Neural crest cell (in vitro differentiated cells): ENCODE measurements at places on chromosomes 11 and 22. TPM values are rescaled to one million over a fixed set of nuclear protein-coding genes. Genes with fewer than 3 reads are reported as not detected.
A peak's percentile ranks its signal among the peaks of the same experiment; 100 is the strongest.

GRCh38 chr11:78941226-78941851 is 366.7 kb upstream of the NARS2 start:
- peaks cover 39% of the 10 kb centered on the region for H3K27me3 ChIP-seq
- no peak overlapping the region for H3K27ac ChIP-seq
- H3K4me1 ChIP-seq = peaks cover 41% of the 10 kb centered on the region
- H3K4me3 ChIP-seq = no peak overlapping the region
- DNase-seq = no peak

- no peak overlapping the region for H3K4me3 ChIP-seq
- DNase-seq = no peak
- H3K27ac ChIP-seq = no peak overlapping the region
- H3K27me3 ChIP-seq = peaks cover 36% of the 10 kb centered on the region
- H3K36me3 ChIP-seq = no peaks in the 10 kb centered on the region
Measured at GRCh38 chr22:35230839-35231584, 26.3 kb upstream of the HMGXB4 start.

- no peak overlapping the region for H3K4me3 ChIP-seq
- peak overlapping the region; percentile 43 for H3K27ac ChIP-seq
- H3K4me1 ChIP-seq = no peaks in the 10 kb centered on the region
- H3K36me3 ChIP-seq = no peaks in the 10 kb centered on the region
- H3K27me3 ChIP-seq = peaks cover 21% of the 10 kb centered on the region
Measured at GRCh38 chr22:46749682-46750529, 11.9 kb upstream of the CERK start.

DNA sequence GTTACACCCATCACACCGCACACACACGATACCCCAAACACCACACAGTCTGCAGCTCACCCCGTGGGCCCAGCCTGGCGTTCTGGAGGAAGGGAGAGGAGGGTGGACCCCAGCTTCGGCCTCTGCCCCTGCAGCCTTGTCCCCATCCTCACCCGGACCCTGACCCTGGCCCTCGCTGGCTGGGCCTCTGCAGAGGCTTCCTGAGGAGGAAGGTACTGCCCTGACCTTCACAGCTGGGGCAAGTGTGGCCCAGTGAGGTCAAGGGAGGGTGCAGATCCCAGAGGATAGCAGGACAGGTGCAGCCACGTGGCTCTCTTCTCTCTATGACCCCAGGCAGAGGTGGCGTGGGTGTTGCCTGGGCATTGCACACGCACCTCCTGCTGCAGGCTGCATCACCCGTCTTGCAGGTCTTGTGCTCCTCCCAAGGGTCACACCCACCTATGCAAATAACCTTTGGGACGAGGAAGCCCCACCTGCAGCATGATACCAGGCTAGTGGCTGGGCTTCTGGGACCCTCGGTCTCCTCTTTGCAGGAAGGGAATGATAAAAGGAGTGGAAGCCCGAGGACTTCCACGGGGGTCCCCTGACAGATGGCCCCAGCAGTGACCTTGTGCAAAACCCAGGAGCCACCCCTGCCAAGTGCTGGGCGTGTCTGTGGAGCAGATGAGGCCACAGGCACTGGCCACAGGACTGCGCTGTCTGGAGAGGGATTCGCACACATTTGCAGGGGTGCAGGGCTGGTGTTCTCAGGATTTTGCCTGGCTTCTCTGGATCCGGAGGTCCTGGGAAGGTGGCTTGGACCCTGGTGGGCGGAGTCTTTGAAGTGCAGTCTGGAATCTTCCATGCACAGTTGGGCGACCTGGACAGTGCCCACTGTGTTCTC is 1241.5 kb downstream of the BRD1 start:
- H3K36me3 ChIP-seq = no peaks in the 10 kb centered on the region
- no peaks in the 10 kb centered on the region for H3K27me3 ChIP-seq
- H3K4me3 ChIP-seq = no peak overlapping the region
- DNase-seq = no peak

DNA sequence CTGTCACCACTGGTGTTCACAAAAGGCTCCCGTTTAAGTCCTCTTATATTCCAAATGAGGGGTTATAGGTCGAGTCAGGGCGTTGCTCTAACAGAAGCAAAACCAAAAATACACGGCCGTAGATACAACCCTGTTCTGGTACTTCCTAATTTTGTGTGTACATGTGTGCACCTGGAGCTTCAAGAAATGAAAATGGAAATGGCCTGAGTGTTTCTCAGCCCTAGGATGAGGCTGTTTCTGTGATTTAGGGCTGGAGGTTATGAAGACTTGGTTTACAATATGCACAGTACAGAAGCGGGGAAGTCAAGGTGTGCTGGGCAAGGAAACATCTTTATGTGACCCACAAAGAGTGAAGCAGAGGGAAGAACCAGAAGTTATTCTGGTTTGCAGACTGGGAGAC is 110.4 kb upstream of the OR4B1 start:
- H3K36me3 ChIP-seq = no peaks in the 10 kb centered on the region
- no peaks in the 10 kb centered on the region for H3K27me3 ChIP-seq
- no peak overlapping the region for H3K27ac ChIP-seq
- no peak overlapping the region for H3K4me3 ChIP-seq
- DNase-seq = no peak

GRCh38 chr11:126698576-126698975 is 302.0 kb downstream of the KIRREL3 start:
- no peak overlapping the region for H3K4me3 ChIP-seq
- no peaks in the 10 kb centered on the region for H3K36me3 ChIP-seq
- H3K4me1 ChIP-seq = peaks cover 65% of the 10 kb centered on the region

GRCh38 chr11:19777377-19778102 is 64.9 kb downstream of the NAV2 start:
- no peaks in the 10 kb centered on the region for H3K36me3 ChIP-seq
- peak overlapping the region; percentile 63 for H3K27ac ChIP-seq
- H3K4me3 ChIP-seq = peak overlapping the region; percentile 89
- peaks cover 44% of the 10 kb centered on the region for H3K27me3 ChIP-seq

DNA sequence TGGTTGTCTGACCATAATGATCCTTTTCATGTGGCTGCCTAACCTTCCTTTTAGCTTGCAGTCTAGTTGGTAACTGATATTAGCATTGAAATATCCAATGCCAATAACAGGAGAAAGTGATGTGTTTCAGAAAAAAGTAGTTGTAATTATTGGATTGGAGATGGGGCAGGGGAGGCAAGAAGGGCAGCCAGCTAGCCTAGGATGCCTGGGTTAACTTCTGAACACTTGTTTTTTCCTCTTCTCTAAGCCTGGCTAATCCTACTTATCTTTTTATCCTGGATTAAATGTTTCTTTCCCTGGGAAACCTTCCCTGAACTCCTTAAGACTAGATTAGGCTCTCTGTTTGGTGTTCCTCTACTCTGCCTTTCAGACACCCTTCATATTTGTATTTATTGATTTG is 380.2 kb downstream of the TMEM135 start:
- H3K27me3 ChIP-seq = peaks cover 2% of the 10 kb centered on the region
- no peaks in the 10 kb centered on the region for H3K4me1 ChIP-seq
- no peaks in the 10 kb centered on the region for H3K36me3 ChIP-seq
- DNase-seq = no peak
- no peak overlapping the region for H3K27ac ChIP-seq

DNA sequence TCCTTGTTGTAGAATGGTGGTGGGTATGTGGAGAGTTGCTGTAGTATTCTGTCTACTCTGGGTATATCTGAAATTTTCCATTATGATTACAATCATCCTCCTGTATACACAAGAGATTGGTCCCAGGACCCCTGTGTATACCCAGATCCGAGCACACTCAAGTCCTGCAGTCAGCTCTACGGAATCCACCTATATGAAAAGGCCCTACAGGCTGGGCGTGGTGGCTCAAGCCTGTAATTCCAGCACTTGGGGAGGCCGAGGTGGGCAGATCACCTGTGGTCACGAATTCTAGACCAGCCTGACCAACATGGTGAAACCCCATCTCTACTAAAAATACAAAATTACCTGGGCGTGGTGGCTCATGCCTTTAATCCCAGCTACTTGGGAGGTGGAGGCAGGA is 17.2 kb downstream of the PARVA start:
- DNase-seq = no peak
- no peaks in the 10 kb centered on the region for H3K27me3 ChIP-seq
- H3K4me1 ChIP-seq = no peaks in the 10 kb centered on the region
- no peak overlapping the region for H3K27ac ChIP-seq

- H3K4me3 ChIP-seq = peak overlapping the region; percentile 73
- H3K27ac ChIP-seq = no peak overlapping the region
- peaks cover 17% of the 10 kb centered on the region for H3K27me3 ChIP-seq
- no peaks in the 10 kb centered on the region for H3K36me3 ChIP-seq
- H3K4me1 ChIP-seq = peaks cover 86% of the 10 kb centered on the region
Measured at GRCh38 chr11:125345421-125346178, 150.5 kb downstream of the FEZ1 start.

GRCh38 chr11:15258433-15259165 is 143.9 kb downstream of the INSC start:
- no peaks in the 10 kb centered on the region for H3K36me3 ChIP-seq
- peak overlapping the region; percentile 79 for H3K27ac ChIP-seq
- no peak overlapping the region for H3K4me3 ChIP-seq
- DNase-seq = no peak
- H3K4me1 ChIP-seq = peaks cover 16% of the 10 kb centered on the region
- H3K27me3 ChIP-seq = no peaks in the 10 kb centered on the region

DNA sequence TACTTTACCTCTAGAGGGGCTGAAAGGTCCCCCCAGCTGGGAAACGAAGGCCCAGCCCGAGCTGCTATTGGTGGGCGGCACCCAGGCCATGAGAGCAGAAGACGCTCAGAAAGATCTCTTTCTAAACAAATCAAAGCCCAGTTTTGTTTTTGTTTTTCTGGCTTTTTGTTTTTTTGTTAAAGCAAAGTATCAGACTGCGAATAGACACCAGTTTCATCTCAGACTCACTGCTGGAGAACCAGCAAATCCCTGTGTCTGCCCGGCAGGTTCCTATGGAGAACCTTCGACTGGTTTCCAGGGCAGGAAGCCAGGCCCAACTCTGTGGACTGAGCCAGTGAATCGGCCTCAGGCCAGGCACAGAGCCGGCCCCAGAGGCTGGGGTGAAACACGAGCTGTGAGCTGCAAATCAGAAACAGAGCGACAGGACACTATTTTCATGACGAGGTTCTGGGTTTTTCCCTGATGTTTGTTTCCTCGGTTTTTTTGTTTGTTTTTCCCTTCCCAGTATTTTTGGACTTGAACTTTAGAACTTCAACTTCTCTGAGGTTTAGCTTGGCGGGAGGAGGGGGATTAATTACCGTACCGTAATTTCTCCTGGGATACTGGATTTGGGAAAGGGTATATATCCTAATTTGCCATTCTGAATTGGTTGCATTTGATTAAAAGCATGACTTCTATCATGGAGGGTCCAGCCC is 16.0 kb upstream of the B4GALNT4 start:
- H3K27ac ChIP-seq = peak overlapping the region; percentile 31
- H3K27me3 ChIP-seq = no peaks in the 10 kb centered on the region
- H3K4me1 ChIP-seq = peaks cover 36% of the 10 kb centered on the region
- no peak for DNase-seq

- H3K36me3 ChIP-seq = no peaks in the 10 kb centered on the region
- no peak overlapping the region for H3K4me3 ChIP-seq
- H3K27me3 ChIP-seq = no peaks in the 10 kb centered on the region
- no peaks in the 10 kb centered on the region for H3K4me1 ChIP-seq
- DNase-seq = no peak
Measured at GRCh38 chr11:2524446-2525165, 79.8 kb downstream of the KCNQ1 start.

DNA sequence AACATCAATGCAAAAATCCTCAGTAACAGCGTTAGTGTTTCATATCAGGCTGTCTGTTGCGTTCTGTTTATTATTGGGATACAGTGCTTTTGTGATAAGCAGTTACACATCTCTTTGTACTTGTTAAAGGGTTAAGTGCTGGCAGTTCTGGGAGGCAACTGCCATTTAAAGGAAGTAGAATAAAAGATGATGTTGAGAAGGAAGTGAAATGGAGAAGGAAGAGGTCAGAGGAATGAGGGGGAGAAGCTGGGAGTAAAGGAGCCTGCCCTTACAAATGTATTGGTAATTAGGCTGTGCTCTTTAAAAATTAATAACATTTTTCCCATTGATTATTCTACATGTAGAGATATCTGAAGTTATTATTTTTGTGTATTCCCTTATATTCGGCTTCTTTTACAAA is 674.7 kb downstream of the NTM start:
- no peaks in the 10 kb centered on the region for H3K27me3 ChIP-seq
- H3K27ac ChIP-seq = no peak overlapping the region
- H3K4me1 ChIP-seq = peaks cover 57% of the 10 kb centered on the region
- no peak for DNase-seq
- H3K36me3 ChIP-seq = no peaks in the 10 kb centered on the region

GRCh38 chr22:25027043-25027906 is 74.8 kb downstream of the KIAA1671 start:
- no peak overlapping the region for H3K27ac ChIP-seq
- H3K4me3 ChIP-seq = no peak overlapping the region
- H3K27me3 ChIP-seq = no peaks in the 10 kb centered on the region
- H3K4me1 ChIP-seq = peaks cover 43% of the 10 kb centered on the region

DTX4 gene
- 129 and 139 TPM in 2 replicates for total RNA-seq

TEX54 gene
- not detected in 2 replicates for total RNA-seq

GAL gene
- total RNA-seq = 1.1 and 1.8 TPM in 2 replicates

WBP2NL gene
- not detected in 2 replicates for total RNA-seq

DCHS1 gene
- 37.5 and 40.4 TPM in 2 replicates for total RNA-seq

MS4A7 gene
- total RNA-seq = not detected in 2 replicates

TMEM45B gene
- total RNA-seq = not detected in 2 replicates

MUC5B gene
- 0.36 and 0.42 TPM in 2 replicates for total RNA-seq

KCNE3 gene
- 2.2 and 2.6 TPM in 2 replicates for total RNA-seq

APOL5 gene
- not detected in 2 replicates for total RNA-seq

CBL gene
- 43.5 and 44.1 TPM in 2 replicates for total RNA-seq

SHANK2 gene
- total RNA-seq = 7.6 and 10.0 TPM in 2 replicates

PAX6 gene
- total RNA-seq = 83.7 and 86.7 TPM in 2 replicates

MUC6 gene
- not detected in 2 replicates for total RNA-seq

GRAP2 gene
- 0.12 TPM in 1 of 2 replicates, not detected in the other for total RNA-seq

KMT2A gene
- total RNA-seq = 78.8 and 86.3 TPM in 2 replicates

SSTR3 gene
- 0.09 TPM in 2 replicates for total RNA-seq
